ENCODE measurements at places on chromosomes 3 and 15.

GRCh38 chr3:66485291-66485968 lies 15.4 kb downstream of the LRIG1 start:
- no peak for DNase-seq

GRCh38 chr3:145124900-145125678 lies 1035.9 kb downstream of the PLOD2 start:
- no peak for DNase-seq

DNA sequence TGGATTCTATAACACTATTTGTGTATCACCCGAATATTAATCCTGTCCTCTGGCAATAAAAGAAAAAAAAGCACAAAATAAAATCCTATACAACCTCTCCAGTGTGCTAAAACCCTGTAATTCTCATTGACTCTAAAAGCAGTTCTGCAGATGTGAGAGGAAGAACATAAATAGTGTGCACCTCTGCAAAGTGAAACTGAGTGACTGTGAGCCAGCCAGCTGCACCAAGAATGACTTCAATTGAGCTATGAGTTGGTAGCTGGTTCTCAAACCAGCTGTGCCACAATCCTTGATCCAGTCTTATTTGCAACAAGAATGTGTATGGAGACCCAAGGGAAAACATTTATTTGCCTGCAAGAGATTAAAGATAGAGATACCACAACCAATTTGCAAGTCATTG lies 31.2 kb upstream of the COL8A1 start:
- no peak for DNase-seq

GRCh38 chr3:45826321-45826720 lies 15.6 kb downstream of the LZTFL1 start:
- no peak for DNase-seq

DNA sequence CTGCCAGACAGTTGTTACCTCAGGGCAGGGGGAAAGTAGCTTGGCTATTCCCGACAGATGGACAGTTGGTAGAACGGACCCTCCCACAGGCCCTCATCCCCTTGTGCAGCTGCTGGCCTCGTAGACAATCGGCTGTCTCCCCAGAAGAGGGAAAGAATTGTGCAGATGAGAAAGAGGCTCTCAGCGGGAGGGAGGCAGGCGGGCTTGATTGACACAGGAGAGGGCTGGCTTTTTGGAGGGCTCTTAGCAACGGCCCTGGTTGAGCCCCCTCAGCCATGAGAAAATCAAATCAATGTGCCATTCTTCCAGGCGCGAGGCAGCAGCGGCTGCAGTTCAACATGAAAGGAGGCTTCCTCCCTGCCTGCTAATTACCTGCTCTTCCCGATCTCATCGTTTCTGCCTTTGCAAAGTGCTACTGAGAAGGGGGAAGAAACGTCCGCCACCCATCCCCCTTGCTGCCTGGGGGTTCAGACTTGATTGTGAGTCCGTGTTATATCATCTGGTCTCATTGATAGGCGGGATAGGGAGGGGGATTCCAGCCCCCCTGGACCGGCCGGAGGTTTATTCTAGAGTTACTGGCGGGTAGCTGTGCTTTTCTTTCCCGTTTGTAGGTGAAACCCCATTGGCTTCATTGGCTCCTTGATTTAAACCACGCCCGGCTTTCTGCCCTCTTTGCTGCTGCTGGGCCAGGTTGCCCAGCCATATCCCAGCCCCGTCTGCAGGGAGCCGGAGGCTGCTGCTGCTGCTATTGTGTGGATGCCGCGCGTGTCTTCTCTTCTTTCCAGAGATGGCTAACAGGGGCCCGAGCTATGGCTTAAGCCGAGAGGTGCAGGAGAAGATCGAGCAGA lies at the start of gene TAGLN3:
TAGLN3 (plus strand) TSS at position 287 of the 848 bp plus-strand sequence; CDS start at position 788, 501 bp downstream.
- no peak for DNase-seq

GRCh38 chr15:62291262-62291661 lies 126.2 kb upstream of the C2CD4B start:
- no peak for DNase-seq

DNA sequence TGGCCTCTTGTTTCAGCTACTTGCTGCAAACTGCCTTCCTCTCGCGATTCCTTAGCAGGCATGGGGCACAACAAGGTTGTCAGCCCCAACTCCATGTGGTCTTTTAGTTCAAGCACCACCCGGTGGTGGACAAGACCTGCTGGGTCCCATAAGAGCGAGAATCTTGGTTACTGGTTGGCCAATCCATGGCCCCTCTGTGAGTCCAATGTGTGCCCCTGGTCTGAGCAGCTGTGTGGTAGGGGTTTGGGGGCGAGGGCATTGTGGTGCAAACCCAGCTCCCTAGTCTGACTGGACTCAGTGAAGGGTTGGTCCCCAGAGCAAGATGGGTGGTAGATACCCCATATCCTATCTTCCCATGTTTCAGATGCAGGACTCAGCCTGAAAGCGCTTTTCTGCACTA lies 48.8 kb downstream of the MESD start:
- DNase-seq = no peak
